AG09309 (cell line): ENCODE measurements at places on chromosomes 5 and 9.

GRCh38 chr9:87564111-87564510 lies 66.4 kb downstream of the DAPK1 start:
- no peak for DNase-seq

GRCh38 chr5:146009020-146009419 lies 72.6 kb downstream of the SH3RF2 start:
- no peak for DNase-seq

GRCh38 chr5:71475788-71476384 lies 20.4 kb downstream of the BDP1 start:
- DNase-seq = no peak

GRCh38 chr5:103808464-103809106 lies 246.0 kb upstream of the NUDT12 start:
- peak; percentile 1 for DNase-seq

- no peak for DNase-seq
These were observed 68.3 kb downstream of the KCNIP1 start for GRCh38 chr5:170571875-170572852.

DNA sequence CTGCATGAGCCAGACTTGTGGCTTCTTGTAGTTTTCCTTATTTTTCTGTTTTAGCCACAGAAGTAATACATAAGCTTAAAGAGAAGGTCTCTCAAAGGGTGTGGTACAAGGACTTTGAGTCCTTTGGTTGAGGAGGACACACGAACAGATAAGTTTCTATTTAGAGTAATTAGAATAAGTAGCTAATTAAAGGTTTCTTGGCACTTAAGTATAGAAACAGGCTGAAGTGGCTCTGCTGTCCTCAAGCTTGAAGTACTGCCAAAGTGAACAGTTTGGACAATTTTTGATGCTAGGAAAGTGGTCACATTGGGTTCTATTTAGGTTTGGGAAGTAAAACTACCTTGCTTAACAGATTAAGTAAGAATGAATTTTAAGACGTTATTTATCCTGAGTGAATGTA lies 278.3 kb upstream of the MPDZ start:
- no peak for DNase-seq

GRCh38 chr9:132231019-132231701 lies 69.3 kb downstream of the NTNG2 start:
- no peak for DNase-seq

DNA sequence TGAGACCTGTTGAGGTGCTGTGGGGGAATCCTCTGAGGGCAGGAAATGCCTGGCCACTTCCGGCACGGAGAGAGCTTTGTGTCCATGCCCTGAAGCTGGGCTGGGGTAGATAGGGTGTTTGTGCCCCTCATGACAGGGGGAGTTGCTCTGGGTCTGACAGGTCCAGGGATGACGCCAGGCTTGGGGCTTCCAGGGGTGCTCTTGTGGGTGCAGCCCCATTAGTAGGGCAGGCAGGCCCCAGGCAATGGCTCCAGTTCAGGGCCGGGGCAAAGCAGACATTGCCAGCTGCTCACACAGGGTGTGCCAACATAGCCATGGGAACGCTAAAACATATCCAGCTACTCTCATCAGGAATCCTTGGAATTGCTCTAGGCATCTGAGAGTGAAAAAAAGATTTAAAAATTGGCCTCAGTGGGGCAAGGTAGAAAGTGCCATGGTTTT lies 21.1 kb downstream of the PITX1 start:
- DNase-seq = no peak

- no peak for DNase-seq
These were observed 572.1 kb downstream of the TLE4 start for GRCh38 chr9:80143899-80144298.

DNA sequence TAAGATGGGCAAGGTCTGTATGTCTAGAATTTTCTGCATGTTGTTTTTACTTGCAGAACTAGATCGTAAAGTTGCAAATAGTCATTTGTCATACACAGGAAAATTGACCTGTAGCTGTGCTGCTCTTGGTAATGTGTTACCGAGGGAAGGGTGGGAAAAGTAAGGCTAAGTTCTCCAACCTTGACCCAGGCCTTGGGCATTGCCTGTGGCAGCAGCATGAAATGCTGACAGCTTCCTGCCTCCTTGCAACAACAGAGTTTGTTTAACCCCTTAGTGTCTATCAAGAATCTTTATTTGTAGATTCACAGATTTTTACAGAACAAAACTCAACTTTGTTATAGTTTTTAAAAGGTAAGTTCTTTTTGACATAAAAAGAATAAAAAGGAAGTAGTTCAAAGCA lies 48.3 kb downstream of the ERCC6L2 start:
- DNase-seq = no peak

DNA sequence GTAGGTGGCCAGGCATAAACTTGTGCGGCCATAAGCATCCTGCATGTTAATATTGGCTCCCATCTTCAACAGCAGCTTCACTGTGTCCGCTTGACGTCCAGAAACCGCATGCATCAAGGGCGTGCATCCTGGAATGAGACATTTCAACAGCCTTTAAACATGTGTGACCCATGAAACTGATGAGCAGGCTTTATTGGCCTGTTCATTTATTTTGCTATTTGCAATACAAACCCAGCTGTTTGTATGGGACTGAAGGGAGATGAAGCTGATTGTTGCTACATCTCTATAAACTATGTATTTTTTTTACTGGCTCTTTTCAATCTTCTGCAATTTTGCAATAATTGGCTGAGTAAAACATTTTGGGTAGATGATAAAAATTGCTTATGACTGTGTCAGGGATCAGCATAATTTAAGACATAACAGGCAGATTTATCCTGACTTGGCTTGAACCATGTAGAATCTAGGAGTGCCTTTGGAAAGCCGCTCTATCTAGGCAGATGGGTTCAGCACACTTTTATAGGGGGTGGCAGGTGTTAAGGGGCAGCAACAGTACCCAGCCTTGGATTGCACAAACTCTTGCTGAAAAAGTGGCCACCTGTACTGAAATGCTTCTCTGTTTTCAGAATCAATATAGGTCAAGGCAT lies 56.9 kb downstream of the ANKRD55 start:
- peak; percentile 94 for DNase-seq

DNA sequence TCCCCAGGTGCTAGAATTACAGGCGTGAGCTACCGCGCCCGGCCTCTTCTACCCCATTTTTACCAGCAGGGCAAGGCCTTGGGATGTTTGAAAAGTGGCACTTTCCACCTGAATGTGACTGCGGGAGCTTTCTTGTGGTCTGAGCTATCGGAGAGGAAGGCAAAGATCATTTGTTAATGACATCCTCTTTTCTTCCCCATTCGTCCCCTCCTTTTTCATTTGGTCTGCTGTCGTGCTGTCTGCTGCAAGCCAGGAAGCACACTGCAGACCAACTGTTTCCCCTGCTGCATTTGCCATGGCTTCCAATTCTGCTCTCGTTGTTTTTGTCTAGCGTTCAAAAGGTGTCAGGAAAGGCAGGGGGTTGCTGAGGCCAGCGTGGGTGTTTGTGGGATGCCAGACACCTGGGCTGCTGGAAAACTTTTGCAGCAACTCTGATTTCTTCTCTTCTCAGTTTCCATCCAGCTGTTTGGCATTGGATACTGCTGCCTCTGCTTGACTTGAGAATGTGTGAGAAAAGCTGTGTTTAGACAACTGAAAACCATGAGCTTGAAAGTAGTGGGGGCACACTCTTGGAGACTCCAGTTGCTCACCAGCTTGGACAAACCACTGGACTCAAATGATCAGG lies 196.4 kb upstream of the MSX2 start:
- no peak for DNase-seq

DNA sequence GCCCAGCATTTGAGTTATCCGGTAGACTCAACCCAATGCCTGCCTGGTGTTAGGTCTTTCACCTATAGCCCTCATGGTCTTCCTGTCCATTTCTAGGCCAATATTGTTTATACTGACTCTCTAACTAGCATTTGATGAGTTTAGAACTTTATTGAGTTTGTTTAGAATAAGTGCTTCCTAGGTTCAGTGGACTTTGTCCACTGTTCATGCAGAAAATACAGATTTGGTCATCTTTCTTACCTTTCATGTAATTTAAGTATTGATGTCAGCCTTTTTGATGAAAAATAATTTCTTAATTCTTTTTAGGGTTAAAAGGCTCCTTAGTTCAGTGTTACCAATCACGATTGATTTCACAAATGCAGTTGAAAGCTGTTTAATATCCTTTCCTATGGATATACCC lies 22.0 kb downstream of the CYSTM1 start:
- DNase-seq = no peak

DNA sequence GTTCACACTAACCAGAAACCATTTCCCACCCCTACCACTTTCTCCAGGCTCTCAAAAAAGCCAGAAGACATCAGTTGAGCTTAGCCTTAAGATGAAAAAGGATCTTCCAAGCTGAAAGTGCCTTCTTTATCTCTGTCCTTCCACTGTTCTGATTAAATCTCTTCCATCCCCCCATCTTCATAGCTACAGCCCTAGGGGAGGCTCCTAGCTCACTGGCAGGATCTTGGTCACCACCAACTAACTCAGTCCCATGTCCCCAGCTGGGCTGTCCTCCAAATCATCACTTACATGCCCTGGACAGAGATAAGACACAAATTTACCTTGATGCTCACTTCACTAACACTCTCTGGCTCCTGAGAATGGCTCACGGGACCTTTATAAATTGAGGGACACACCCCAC lies 14.3 kb downstream of the LCP2 start:
- DNase-seq = no peak

GRCh38 chr9:136463578-136463977 lies 19.3 kb downstream of the SEC16A start:
- DNase-seq = no peak

DNA sequence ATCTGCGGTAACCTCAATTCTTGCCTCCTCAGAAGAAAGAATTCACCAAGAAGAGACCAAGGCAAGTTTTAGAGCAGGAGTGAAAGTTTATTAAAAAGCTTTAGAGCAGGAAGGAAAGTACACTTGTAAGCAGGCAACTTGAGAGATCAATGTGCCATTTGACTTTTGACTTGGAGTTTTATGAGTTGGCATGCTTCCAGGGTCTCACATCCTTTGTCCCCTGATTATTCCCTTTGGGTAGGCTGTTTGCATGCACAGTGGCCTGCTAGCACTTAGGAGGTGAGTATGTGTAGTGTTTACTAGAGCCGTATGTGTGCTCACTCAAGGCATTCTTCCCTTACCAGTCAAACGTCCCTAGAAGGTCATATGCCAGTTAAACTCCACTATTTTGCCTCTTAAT lies 111.0 kb upstream of the RAI14 start:
- no peak for DNase-seq

- no peak for DNase-seq
These were observed 78.2 kb downstream of the ATP10B start for GRCh38 chr5:160773646-160774410.

- DNase-seq = no peak
These were observed 699 bp downstream of the AKNA start for GRCh38 chr9:114386886-114387679.

- no peak for DNase-seq
These were observed 8.8 kb upstream of the OMD start for GRCh38 chr9:92432972-92433548.

GRCh38 chr9:106287731-106288130 lies 575.2 kb upstream of the ZNF462 start:
- no peak for DNase-seq

DNA sequence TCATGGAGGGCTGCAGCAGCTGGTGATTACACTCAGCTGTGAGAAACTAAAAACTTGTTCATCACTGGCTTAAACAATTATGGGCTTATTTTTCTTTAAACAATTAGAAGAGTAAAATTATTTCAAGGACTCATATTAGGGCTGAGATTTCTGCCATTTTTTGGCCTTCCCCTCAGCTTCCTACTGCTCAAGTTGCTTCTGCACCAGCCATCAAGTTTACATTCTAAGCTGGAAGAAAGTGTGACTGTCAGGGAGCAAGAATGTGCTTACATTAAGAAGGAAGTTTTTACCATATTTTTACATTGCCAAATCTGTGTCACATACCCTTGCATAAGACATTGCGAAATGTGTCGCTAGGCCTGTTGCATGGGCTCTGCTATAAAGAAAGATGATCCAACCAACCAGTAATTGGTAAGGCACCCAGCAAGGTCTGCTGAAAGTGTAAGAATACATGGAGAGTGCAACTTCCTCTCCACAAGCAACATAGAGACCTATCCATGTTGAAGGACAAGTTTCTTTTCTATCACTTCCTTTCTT lies 260.3 kb upstream of the CDH10 start:
- DNase-seq = no peak

DNA sequence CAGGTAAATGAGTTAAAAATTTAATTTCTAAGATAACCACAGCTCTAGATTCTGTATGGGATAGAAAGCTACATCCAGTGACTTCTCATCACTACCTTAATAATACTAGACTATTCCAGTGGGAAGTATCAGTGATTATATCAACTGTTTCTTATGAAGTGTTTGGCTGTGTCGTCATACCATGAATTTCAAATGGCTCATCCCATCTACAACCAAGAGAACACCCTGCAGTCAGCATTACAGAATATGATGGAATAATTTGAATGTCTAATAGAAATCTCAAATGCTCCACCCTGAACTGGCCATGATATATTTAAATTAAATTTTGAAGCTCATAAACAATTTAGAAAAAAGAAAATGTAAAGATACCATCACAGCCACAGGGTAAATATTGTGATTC lies 245.0 kb downstream of the ADAMTSL1 start:
- DNase-seq = no peak

- DNase-seq = no peak
These were observed 118.4 kb downstream of the MARCHF3 start for GRCh38 chr5:126911986-126912385.

- DNase-seq = no peak
These were observed 6.4 kb upstream of the P4HA2 start for GRCh38 chr5:132233811-132234683.

- DNase-seq = peak; percentile 38
These were observed 113.4 kb upstream of the CNTLN start for GRCh38 chr9:17021387-17021970.

- DNase-seq = no peak
These were observed 145.6 kb downstream of the PPP2R2B start for GRCh38 chr5:146732962-146733361.

GRCh38 chr5:145902421-145902820 lies 29.6 kb upstream of the GRXCR2 start:
- no peak for DNase-seq

DNA sequence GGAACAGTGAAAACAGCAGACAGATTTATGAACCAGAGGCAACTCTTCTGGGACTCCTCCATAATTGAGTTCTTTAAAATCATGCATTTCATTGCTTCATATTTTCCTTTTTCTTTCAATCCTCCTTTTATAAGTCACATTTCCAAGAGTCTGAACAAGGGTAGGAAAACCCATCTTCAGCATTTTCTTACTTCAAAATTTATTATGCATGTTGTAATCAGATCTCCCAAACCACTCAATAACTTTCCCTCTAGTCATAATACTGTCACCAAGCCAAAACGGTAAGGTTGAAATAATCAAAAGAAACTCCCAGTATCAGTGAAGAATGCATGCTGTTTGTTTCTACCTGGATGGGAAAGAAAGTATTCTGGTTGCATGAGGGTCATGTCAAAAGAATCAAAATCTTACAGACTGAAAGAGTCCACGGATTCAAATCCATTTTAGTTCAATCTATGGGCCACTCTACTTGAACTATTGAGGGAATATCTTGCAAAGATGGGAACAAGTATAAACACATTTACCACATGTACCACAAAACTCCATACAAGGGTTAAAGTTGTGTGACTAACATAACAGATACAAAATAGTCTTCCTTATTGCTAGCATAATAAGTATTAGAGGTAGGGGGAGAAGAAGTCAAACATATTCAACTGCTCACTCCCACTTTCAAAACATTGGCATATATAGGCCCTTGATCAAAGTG lies 797.3 kb downstream of the MAT2B start:
- DNase-seq = no peak
